ENCODE measurements at places on chromosomes 7 and 10.

GRCh38 chr10:35928748-35929147 lies 286.7 kb upstream of the FZD8 start:
- DNase-seq, result no peak

GRCh38 chr7:36278620-36279172 lies 111.0 kb upstream of the ANLN start:
- DNase-seq, result no peak

DNA sequence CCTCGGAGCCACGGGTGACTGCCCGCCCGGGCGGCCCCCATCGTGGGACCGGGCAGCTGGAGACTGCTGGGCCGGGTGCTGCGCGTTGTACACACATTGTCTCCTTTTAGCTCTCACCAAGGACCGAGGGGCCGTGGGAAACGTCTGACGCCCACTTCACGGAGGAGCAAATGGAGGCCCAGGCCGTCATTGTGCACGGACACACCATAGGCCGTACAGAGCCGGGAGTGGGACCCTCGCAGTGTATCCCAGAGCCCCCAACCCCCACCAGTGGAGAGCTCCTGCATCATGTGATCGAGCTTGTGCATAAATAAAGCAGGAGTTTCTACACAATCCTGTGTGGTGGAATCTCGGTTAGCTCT lies 722 bp downstream of the DENND10 start:
- DNase-seq, result peak; percentile 44

DNA sequence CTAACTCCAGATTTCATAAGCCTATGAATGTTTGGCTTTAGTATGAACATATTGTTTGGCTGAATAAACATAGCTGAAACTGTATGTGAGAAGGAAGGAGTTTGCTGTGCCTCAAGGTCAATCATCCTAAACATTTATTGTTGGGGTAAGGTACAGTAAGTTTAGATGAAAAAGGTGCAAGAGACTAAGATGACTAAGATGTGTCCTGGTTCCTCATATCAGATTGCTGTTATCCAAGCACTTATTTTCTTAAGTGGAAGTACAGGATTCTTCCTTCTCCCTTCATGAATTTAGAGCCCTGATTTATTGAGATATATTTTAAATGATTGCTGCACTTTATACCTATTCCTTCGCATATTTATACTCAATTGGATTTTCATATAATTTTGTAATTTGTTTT lies 12.2 kb downstream of the MDFIC start:
- no peak for DNase-seq

- DNase-seq, result no peak
These were observed 66.8 kb downstream of the MINDY4 start for GRCh38 chr7:30838008-30838407.

GRCh38 chr10:31037749-31038148 lies 6.1 kb upstream of the ZNF438 start:
- DNase-seq, result no peak

- no peak for DNase-seq
These were observed 158.2 kb downstream of the ST7 start for GRCh38 chr7:117111535-117111934.

DNA sequence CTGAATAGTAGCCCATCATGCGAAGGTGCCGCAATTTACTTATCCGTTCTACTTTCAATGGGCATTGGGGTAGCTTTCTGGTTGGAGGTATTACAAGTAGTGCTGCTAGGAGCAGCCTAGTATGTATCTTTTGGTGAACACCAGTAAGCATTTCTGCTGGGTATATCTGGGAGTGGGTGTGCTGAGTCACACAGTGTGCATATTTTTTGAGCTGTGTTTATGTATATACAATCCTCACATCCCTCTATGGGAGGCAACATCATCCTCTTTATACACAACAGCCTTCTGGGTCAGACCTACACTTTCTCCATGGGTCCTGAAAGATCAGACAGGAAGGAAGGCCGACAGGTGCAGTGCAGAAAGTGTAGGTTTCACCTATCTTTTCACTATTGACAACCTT lies 36.3 kb downstream of the PYROXD2 start:
- no peak for DNase-seq

- no peak for DNase-seq
These were observed 2.2 kb upstream of the ZNF92 start for GRCh38 chr7:65371468-65371867.

GRCh38 chr10:53808677-53809372 lies 992.2 kb downstream of the PCDH15 start:
- no peak for DNase-seq

DNA sequence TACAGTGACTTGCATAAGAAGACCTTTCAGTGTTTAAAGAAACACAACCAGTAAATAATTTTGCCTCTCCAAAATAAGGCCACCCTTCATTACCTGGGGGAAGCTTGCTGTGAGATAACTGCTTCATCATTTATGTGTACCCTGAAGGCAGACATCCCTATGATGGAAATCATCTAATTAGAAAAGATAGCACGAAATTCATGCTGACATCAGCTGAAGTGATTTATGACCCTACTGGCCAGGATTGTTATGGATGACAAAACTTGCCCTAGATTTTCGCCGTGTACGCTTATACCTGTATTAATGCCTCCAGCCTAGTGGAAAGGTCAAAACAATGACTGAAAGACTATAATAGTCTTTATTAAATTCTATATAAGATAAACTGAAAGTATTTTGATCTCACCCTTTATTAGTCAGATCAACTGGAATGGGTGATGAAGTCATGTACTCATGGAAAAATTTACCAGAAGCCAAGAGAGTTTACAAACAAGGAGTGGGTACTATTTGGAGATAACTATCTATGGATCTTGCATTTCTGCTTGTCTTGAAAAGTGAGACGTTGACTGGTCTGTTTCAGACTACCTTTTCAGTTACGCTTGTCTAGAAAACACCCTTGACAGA lies 114.2 kb downstream of the PPP1R3A start:
- DNase-seq, result no peak

- peak; percentile 27 for DNase-seq
These were observed 13.2 kb downstream of the HDAC9 start for GRCh38 chr7:18508443-18509427.

GRCh38 chr10:133072196-133072595 lies 15.5 kb upstream of the ADGRA1 start:
- DNase-seq, result no peak

GRCh38 chr10:3045471-3046209 lies 21.7 kb upstream of the PFKP start:
- peak; percentile 60 for DNase-seq

GRCh38 chr10:32771217-32771616 lies 186.8 kb downstream of the ITGB1 start:
- no peak for DNase-seq

DNA sequence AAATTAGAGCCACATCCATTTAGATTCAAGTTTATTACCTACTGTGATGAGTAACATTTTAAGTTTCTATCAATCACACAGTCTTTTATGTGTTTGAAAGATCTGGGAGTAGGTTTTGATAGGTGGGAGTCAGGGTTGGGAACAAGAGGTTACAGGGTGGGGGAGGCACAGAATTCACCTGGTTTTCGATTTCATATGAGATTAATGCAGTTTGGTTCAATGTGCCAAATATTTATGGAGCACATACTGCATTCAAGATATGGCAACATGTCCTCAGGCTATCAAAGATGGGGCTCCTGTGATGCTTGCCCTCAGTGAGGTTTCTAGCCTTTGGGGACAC lies 564.1 kb downstream of the SUGCT start:
- no peak for DNase-seq

DNA sequence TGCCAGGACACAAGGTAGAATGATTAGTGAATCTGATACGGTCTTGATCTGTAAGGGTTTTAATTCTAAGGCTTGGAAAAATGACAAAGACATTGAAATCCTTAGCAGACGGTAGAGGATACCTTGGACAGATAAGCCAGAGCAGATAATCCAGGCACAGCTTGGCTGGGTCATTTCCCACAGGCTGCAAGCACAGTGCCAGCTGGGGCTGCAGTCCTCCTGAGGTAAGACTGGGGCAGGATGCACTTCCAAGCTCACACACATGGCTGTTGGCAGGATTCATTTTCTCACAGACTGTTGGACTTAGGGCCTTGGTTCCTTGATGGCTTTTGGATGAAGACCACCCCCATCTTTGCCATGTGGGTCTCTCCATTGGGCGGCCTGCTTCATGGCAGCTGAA lies 63.2 kb upstream of the BMPER start:
- DNase-seq, result no peak

DNA sequence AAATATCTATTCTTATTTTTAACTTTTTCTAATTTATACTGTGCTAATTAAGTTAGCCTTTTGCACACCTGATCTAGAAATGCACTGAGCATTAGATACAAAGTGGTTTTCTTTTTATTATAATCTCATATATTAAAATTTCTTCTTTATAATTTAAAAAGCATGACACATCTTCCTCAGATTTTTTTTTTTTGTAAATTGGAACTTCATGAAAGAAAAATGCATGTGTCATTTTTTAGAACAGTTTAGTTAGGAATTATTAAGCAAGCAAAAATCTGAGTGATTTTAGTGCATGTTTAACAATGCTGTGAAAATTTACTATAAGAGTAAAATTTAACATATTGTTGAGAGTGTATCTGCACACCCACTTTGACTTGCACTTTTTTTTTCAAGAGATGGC lies 367.9 kb downstream of the TFEC start:
- no peak for DNase-seq

GRCh38 chr7:54689394-54690049 lies 69.5 kb downstream of the SEC61G start:
- DNase-seq, result no peak

DNA sequence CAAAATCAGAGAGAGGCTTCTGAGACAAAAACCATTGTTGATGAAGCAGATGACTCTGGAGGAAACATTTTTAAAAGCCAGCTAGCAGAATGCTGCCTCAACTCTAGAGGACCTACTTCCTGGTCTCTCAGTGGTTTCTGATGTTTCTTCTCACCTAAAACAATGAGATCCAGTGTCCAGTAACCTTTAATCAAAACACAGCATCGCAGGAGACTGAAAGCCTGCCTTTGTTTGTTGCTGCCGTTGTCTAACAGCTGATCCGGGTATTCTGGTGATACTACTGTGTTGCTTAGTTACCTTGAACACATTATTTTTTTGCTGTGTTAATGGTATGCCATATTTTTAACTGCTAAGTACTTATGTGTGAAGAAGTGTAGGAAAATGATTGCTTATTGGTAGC lies 70.9 kb downstream of the WIPF3 start:
- no peak for DNase-seq

- DNase-seq, result no peak
These were observed 83.4 kb upstream of the SMNDC1 start for GRCh38 chr10:110387983-110388686.

GRCh38 chr7:94284104-94284503 lies 110.6 kb upstream of the COL1A2 start:
- no peak for DNase-seq

- no peak for DNase-seq
These were observed 172.9 kb upstream of the SEMA3E start for GRCh38 chr7:83821866-83822265.

- DNase-seq, result no peak
These were observed 26.8 kb downstream of the PRPF18 start for GRCh38 chr10:13613519-13613918.

GRCh38 chr7:155283565-155284194 lies 14.0 kb upstream of the INSIG1 start:
- DNase-seq, result no peak

- peak; percentile 51 for DNase-seq
These were observed at the start of gene IGF2BP3 for GRCh38 chr7:23470330-23471105. IGF2BP3 (minus strand) TSS chr7:23470491; CDS start chr7:23470110, 381 bp downstream.

- DNase-seq, result peak; percentile 99
These were observed at the start of gene AHCYL2 for GRCh38 chr7:129224251-129225205. AHCYL2 (plus strand) TSS chr7:129225030.

GRCh38 chr10:97752956-97753355 lies 16.0 kb downstream of the ZFYVE27 start:
- no peak for DNase-seq

GRCh38 chr10:17683541-17683940 lies 39.6 kb downstream of the STAM start:
- DNase-seq, result no peak

Data from mucosa of descending colon (tissue), 3 donors.